ENCODE measurements at places on chromosomes 1 and 21.

DNA sequence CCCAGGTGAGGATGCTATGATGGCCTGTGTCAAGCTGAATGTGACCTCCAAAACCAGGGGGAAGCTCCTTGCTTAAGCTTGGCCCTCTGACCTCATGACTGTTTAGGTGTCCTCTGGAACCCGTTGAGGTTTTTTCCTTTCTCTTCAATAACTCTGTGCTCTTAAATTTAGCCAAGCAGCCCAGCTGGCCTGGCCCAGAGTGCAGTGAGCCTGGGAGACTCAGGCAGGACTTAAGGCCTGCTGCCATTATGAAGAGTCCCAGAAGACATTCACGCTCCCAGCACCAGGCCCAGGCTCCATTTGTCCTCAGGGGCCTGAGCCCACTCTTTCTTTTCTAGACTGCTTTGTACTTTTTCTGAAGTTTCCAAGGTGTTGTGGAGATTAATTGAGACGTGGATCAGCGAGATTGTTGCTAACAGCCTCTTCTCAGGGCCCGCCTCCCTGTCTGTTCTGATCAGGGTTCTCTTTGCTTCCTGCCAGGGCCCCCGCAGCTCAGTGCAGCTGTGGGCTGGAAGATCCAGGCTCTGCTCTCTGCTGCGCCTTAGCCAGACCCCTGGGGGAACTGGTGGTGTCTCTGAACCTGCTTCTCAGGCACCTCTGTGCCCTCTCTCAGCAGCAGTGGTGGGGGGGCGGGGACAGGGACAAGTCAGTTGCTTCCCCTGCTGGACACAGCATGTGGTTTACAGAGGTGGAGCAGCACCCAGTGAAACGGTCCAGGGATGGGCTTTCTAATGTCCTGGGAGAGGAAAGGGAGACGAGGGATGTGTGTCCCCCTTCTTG, 124.2 kb downstream of the GRIK3 start:
- no peak for DNase-seq

DNA sequence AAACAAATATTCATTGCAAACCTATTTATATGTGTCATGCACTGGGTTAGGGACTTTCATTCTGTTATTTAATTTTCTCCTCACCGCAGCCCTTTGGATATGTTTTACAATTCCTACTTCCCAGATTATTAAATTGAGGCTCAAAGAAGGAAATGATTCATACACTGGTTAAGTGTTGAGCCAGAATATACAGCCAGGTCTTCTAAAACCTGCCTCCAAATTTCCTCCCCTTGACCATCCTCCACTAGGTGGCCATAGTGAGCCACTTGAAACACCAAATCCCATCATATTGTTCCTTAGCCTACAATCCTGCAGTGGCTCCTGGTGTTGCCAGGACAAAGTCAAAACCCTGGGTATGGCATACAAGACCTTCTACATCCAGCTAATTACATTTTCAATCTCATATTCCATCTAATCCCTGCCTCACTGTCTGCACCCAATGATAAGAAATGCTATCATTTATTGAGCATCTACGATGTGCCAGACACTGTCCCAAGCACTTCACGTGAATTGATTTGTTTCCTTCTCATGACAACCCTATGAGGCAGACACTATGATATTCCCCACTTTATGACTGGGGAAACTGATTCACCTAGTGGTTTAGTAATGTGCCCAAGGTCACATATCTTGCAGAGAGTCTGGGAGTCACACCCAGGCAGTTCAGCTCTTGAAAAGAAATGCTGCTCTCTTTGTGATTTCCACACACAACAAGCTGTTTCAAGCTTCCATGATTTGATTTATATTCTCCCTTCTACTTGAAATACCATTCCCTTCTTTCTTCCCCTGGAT, 23.6 kb upstream of the KIRREL1 start:
- no peak for DNase-seq

DNA sequence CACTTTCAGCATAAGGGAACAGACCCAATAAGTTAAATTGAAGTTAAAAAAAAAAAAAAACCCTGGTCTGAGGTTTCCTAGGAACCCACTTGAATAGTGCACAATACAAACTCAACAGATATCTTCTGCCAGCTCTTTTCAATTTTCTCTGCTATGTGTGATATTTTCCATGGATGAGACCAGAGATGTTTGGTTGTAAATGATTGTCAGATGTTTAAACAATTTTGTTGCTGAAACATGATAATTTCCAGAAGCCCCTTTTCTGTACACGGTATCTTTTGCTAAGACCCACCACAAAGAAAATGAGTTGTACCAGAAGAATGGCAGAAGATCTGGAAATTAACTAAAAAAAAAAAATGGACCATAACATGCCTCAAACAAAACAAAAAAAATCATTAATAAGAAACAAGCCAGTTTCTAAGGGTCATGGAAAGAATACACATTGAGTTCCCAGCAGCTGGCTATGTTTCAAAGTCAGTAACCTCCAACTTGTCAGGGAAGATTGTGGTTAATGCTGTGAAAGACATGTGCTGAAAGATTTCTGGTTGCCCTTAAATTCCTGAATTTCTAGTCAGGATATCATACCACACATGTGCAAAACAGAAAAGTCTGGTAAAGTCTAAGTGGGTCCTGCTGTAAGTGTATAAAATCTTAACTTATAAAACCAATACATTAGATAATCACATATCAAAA, 35.6 kb upstream of the MGST3 start:
- no peak for DNase-seq

DNA sequence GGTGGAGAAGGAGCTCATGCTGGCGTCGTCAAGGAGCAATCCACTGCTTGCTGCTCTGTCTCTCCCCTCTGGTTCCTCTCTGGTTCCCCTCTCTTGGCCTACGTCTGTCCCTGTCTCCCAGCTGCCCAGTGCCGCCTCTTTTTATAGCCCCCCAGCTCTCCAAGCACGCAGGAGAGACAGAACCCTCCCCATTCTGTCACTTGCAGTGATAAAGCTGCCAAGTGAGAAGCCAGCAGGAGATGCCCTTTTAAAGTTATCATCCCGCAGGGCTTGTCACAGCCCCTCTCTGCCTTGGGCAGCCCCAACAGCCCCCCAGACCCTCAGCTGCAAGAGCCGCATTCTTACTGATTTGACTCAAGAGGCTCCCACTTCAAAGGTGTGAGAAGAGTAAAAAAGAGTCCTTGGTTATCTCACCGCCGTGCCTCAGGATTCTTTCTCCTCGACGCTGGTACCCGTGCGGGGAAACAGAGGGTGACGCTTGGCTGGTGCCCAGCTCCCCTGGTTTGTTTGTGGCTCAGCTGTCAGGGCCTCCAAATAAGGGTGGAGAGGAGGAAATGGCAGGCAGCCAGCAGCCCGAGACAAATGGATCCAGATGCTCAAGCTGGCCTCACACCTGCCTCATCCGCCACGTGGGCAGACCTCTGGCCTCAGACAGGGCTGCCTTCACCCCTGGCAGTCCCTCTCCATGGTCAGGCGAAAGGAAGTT, at the start of gene NPPA:
TSS of gene NPPA (minus strand) at position 117 of the 706 bp plus-strand sequence. CDS start at position 18, 99 bp downstream.
- DNase-seq = peak; percentile 26

DNA sequence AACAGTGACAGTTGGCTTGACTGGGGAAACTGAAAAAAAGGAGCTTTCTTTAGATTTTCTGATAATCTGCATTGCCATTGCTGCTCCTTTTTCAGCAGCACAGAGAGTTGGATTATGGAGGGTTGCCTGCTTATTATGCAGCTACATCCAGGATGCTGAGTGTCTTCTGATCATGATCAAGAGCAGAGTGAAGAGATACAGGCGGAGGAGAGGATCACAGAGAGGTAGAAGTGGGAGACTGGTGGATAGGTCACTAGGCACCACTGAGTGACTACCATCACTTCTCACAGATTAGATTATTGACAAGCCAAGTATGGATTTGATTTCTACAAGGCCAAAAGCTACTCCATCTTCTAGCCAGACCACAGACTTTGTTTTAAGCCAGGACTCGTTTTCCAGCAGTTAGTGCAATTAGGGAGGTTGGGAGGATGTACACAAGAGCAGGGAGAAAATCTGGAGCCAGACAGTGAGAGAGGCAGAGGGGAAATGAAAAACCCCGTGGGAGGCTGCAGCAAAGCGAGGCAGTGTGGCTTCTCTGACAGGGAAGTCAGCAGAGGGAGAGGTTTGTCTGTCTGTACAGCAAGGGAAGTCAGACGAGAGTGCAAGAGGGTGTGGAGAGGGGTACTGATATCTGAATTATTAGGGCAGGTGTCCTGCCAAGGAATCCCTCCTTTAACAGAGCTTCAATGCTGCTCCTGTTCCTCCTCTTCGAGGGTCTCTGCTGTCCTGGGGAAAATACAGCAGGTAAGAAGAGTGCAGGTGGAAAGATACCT, at the start of gene CD1E:
TSS of gene CD1E (plus strand) at position 592 of the 773 bp plus-strand sequence. CDS start at position 687, 95 bp downstream.
- DNase-seq = no peak

DNA sequence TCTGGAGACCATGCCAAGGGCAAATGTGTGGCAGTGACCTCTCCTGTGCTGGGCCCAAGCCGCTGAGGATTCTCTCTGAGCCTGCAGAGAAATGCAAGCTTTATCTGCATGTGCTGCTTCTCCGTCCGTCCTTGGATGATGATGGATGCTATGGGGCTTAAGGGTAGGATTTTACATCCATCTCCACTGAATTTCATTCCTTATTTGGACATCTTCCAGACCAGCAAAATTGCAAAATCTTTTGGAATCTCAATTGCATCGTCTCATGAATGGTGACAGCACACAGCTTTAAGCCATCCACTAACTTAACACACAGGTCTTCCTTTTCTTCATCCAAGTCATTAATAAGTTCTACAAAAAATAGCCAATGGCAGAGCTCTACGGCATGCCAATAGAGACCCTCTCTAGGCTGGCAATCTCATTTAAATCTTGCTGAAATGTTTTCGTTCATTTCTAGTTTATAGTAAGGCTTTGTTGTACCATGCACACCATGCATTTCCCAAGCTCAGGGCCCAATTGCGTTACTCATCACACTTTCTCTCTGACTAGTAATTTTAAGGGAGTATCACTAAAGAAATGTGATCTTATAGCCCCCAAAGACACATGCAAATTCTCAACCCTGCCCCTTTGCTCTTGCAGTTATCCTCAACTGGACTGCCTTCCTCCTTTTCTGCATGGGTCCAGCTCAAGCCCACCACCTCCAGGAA, 11.1 kb downstream of the BATF3 start:
- no peak for DNase-seq

- no peak for DNase-seq
These were observed 513.8 kb downstream of the PTPRC start for GRCh38 chr1:199152676-199153075.

DNA sequence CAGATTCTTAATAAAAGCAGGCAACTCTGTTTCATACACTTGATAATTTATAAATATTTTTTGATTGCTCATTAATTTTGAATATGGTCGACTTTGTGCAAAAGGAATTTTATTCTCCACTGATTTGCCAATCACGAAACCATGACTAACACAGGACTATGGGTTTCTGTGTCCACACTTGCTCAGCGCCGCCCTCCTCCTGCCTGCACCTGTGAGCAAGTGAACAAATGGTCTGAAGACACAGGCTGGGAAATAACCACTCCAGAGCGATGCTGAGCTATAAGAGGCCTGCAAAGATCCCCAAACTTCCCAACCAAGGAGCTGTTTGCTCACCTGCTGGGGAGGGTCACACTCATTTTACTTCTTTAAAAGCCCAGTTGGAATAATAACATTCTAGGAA, 19.6 kb downstream of the ABCB10 start:
- no peak for DNase-seq

- no peak for DNase-seq
These were observed 141.8 kb upstream of the ERRFI1 start for GRCh38 chr1:8167936-8168335.

DNA sequence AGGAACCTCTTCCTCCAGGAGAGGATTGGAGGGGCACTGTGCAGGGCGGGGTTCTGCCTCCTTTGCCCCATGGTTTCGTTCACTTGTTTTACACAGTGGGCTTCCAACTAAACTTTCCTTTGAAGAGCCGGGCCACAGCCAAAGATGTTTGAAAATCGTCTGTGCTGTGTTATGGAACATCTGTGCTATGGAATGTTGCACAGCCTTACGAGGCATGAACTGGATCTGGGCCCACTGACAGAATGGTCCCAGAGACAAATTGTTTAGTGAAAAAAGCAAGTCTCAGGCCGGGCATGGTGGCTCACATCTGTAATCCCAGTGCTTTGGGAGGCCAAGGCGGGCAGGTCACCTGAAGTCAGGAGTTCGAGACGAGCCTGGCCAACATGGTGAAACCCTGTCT, 12.6 kb upstream of the MEF2D start:
- DNase-seq = no peak

GRCh38 chr1:68313735-68314134, 81.4 kb upstream of the WLS start:
- DNase-seq = no peak

DNA sequence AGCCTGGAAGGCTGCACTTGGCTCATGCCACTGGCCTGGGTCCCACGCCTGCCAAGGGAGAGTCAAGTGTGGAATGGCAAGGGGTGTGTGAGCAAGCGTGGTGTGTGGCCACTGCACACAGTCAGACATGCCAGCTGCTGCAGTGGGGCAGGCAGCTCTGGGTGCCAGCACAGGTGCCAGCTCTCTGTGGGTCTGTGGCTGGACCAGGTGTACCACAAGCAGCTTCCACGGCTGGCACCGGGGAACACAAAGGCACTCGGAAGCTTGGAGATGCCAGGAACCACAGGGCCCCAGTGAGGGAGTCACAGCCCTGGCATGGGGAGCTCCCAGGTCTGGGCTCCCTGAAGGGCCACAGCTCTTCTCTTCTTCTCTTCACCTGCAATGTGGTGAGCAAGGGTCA, 34.8 kb downstream of the ACTL8 start:
- no peak for DNase-seq

GRCh38 chr1:204751883-204752687, 66.5 kb upstream of the LRRN2 start:
- no peak for DNase-seq

GRCh38 chr1:160780398-160780755, 15.6 kb upstream of the LY9 start:
- DNase-seq = no peak

DNA sequence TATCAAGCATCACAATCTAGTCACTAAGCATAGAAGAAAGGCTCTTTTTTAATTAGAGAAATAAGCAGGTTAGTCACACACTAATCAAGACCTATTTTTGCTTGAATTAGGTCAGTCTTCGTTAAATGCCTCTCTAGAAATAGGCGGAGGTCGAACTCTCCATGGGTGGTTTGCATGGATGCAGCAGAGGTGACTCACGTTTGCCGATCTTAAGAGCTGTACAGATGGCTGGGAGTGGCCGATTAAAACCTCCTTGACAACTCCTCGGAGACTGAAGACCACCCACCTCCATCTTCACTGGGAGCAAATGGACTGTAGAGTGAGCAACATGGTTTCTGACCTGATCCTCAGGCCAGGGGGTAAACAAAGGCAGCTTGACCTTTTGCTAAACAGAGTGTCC, 249.3 kb downstream of the ZNF648 start:
- no peak for DNase-seq

DNA sequence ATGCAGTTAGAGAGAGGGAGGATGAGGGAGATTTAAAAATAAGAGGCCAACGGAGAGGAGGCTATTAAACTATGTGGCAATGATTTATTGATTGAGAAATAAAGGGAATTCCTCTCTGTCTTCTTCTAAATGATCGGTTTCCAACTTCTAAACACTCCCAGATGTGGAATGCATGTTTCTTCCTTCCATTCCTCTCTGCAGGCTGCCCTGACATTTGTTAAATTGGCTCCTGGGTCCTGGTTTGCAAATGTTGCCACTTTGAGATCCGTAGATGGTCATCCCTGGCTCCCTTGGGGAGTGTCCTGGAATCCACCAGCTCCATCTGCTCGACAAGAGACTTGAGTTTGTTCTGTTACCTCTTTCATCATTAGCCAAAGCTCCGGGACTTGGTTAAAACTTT, 10.3 kb upstream of the C1orf198 start:
- no peak for DNase-seq

- DNase-seq = no peak
These were observed 4.5 kb downstream of the CNR2 start for GRCh38 chr1:23908453-23909341.

GRCh38 chr1:31373056-31373896, at the start of gene FABP3:
Gene FABP3, minus strand, starts transcription at chr1:31373076. Its CDS starts 62 bp downstream, at chr1:31373014.
- peak; percentile 87 for DNase-seq

- DNase-seq = no peak
These were observed 643.4 kb downstream of the SMYD3 start for GRCh38 chr1:245863566-245864184.

All from left ventricle myocardium inferior (tissue), 1 donor.